Amygdala (tissue), 56 donors: ENCODE measurements at places on chromosomes 6 and 20.
A peak's percentile ranks its signal among the peaks of the same experiment; 100 is the strongest.

DNA sequence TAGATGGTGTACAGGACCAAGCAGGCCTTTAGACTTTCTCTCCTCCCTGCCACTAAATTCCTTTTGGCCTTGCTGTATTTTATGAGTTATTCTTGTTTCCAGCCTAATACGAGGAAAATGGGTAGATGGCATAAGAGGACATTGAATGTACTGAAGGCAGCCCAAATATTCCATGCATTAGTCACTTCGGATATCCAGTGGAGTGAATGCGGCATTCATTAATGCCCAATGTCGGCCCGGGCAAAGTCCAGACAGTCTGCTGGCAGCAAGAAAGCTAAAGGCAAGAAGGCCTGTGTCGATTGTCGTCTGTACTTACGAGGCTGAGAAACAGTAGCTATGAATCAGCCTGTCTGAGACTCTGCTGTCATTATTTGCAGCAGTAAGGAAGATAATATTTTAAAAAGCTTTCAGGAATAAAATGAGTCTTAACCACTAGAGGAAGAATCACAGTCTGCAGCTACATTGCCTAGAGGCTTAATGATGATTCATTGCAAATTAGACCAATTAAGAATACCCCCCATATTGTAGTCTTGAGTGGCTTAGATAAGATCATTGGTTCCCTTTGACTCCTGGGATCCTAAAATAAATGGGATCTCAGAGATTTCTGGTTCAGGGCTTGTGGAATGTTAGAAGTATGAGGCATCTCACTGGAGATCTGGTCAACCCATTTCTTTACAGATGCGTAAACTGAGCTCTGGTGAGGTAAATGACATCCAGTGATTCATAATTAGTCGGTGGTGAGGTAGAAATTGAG is 534.1 kb upstream of the JAG1 start:
- no peak for DNase-seq

GRCh38 chr6:30042476-30042875 is 18.6 kb upstream of the POLR1H start:
- DNase-seq: no peak

- DNase-seq: no peak
Measured at GRCh38 chr6:3536901-3537300, 80.1 kb upstream of the SLC22A23 start.

DNA sequence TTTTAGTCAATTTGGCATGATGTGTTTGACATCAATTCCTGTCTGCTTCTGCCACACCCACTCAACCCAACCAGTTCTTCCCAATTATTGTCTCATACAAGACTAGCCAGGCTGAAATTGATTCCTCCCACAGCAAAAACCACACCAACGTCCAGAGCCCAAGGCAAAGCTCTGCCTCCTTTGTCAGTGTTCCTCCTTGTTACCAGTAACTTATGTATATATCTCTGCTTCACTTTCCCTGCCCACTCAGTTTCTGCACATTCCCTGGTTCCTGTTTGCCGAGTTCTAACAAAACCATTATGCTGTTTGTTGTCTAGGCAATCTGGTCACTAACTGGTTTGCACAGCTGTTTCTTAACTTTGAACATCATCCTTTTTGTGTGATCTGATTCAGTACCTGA is 547.9 kb upstream of the PTCHD4 start:
- DNase-seq: no peak

DNA sequence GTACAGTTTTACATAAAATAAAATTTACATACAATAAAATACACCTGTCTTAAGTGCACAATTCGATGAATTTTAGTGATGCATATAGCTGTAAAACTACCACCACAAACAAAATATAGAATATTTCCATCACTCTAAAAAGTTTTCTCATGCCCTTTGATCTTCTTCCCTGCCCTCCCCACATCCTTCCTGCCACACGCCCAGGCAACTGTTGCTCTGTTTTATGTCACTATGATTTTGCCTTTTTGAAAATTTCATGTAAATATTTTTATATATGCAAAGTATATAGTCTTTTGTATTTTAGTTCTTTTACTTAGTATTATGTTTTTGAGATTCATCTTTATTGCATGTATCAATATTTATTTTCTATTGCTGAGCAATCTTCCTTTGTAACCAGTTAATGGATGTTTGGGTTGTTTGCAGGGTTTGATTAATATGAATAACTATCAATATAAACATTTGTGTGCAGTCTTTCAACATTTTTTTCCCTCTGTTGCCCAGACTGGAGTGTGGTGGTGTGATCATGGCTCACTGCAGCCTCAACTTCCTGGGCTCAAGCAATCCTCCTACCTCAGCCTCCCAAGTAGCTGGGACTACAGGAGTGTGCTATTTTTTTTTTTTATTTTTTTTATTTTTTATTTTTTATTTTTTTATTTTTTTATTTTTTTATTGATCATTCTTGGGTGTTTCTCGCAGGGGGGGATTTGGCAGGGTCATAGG is 23.8 kb upstream of the SAMHD1 start:
- DNase-seq: no peak

DNA sequence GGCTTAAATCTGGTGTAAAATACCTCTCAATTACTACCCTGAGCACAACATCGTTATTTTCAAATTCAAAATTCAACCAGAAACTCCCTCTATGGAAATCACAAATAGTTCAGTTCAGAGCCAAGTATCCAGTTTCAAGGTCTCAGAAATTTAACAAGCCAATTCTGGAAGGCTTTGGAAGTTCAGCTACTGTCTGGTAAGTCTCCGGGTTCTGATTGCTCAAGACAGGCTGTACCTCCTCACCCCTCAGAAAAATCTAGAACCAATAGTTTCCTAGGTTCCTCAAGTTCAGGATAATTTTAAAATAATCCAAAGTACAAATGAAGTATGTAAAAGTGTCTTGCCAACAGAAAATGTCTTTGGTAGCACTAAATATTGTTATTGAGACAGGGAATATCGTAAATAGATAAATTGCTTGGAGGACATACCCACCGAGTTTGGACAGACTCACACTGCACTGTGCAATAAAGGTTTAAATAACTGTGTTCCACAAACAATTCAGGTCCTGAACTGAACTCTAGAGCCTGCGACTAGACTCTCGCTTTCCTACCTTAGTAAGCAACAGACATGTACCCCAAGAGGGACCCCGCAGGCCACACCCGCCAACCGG is 729 bp downstream of the ATG5 start:
- DNase-seq: no peak

GRCh38 chr6:51057296-51057695 is 238.6 kb downstream of the TFAP2B start:
- no peak for DNase-seq

DNA sequence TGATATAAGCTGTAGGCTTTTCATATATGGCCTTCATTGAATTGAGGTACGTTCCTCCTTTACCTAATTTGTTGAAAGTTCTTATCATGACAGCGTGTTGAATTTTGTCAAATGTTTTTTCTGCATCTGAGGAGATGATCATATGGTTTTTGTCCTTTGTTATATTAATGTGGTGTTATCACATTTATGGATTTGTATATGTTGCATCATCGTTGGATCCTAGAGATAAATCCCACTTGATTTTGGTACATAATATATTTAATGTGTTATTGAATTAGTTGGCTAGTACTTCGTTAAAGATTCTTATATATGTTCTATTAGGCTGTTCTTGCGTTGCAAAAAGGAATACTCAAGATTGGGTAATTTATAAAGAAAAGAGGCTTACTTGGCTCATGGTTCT is 8.6 kb upstream of the WFDC9 start:
- DNase-seq: no peak

DNA sequence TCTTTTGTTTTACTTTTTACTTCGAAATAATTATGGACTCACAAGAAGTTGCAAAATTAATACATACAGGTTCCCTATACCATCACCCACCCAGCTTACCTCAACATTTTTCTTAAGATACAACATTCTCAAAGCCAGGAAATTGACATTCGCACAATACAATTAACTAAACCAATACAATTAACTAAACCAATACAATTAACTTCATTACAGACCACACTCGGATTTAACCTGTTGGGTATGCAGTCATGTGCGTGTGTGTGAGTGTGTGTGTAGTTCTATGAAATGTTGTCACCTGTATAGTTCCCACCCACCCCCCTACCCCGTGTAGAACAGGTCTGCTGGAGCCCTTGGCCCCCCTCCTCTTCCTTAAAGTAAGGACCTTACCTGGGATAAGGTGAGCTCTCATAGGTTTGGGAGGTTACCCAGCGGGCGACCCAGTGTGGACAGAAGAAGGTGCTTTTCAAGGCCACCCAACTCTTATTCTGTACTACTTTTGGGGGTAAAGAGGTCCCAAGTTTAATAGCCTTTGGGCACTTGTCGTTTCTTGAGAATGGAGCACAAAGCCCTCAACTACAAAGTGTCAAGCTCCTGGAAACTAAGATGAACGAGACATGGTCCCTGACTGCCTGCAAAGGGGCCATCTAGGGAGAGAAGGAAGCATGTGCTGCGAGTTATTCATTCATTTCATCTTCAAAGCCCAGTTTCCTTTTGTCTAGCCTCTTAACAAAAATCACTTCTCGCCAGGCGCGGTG is 544 bp upstream of the STK38 start:
- no peak for DNase-seq

DNA sequence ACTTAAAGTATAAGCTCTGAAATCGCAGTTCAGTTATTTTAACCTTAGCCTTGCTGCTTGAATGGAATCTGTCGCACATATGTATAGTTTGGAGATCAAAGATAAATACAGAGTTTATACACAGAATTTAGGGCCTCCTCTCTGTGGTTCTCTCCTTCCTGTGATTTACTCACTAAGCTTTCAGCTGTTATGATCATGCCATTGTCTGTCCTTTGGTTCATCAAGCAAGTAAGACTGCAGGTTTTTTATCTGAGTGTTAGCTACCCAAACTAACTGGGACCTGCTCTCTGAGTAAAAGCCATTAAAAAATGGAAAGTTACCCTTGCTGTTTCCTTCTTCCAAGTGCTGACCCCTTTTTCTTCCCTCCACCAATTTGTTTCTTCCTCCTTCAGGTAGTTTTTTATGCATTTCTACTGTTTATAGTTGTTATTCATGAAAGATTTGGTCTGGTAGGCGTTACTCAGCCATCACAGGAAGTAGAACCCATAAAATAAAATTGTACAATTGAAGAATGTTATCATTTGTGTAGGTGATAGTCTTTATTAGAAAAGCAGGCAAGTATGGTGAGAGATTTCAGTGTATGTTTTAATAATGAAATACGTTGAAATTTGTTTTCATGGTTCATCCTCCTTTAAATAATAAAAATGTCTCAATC is 33.7 kb upstream of the SUMO4 start:
- no peak for DNase-seq

GRCh38 chr20:59435518-59435917 is 135.1 kb downstream of the EDN3 start:
- DNase-seq: no peak

- peak; percentile 34 for DNase-seq
Measured at GRCh38 chr6:34246563-34247391, 2.0 kb downstream of the SMIM29 start.

- no peak for DNase-seq
Measured at GRCh38 chr6:26594730-26595632, 1.8 kb upstream of the ABT1 start.

DNA sequence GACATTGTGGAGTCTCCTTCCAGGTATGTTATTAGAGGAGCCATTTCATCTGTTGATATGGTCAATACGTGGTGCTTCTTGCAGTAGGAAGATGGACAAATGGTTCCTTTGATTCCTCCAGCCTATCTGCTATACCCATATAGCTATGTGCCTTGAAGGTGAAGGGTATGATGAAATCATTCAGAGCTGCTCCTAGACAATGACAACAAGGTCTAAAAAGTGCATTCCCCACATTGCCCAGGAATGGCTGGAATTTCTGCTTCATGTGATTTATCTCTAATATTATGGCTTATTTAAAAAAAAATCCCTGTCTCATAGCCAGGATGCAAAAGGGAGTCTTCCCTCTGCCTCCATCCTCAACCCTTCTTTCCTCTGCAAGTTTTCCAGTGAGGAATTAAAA is 14.1 kb downstream of the DAAM2 start:
- no peak for DNase-seq

- DNase-seq: no peak
Measured at GRCh38 chr20:48933017-48933766, 11.7 kb downstream of the ARFGEF2 start.
